ENCODE measurements at places on chromosomes 6 and 20. TPM values are rescaled to one million over a fixed set of nuclear protein-coding genes. Genes with fewer than 3 reads are reported as not detected.

The DNAH8 gene
- not detected for total RNA-seq

The PI16 gene
- not detected for total RNA-seq

The RAD21L1 gene
- total RNA-seq: not detected

The GCNT2 gene
- total RNA-seq: 6.8 TPM

All from H4 (cell line).